Stimulated activated CD4-positive, alpha-beta T cell treated with anti-CD3 and anti-CD28 coated beads, TNF-alpha, amount 100 ng/mL, for 4 hours (primary cell): ENCODE measurements at places on chromosomes 4 and X.

- DNase-seq, result no peak
These were observed 42.0 kb upstream of the MXRA5 start for GRCh38 chrX:3388457-3388856.

DNA sequence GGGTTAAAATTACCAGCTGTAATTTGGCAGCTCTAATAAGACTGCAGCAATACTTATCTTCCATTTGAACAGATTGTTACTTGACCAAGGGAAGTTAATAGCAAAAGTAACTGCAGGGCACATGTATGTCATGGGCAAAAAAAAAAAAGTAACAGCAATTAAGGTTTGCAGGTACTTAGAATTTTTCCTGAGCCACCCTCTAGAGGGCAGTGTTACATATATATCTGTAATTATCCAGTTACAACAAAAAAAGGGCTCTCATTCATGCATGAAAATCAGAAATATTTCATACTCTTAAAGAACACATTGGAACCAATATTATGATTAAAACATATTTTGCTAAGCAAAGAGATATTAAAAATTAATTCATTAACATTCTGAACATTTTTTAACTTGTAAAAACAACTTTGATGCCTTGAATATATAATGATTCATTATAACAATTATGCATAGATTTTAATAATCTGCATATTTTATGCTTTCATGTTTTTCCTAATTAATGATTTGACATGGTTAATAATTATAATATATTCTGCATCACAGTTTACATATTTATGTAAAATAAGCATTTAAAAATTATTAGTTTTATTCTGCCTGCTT lies 25.1 kb downstream of the XIAP start:
- no peak for DNase-seq

GRCh38 chrX:134971926-134972325 lies 18.9 kb upstream of the SMIM10 start:
- no peak for DNase-seq

DNA sequence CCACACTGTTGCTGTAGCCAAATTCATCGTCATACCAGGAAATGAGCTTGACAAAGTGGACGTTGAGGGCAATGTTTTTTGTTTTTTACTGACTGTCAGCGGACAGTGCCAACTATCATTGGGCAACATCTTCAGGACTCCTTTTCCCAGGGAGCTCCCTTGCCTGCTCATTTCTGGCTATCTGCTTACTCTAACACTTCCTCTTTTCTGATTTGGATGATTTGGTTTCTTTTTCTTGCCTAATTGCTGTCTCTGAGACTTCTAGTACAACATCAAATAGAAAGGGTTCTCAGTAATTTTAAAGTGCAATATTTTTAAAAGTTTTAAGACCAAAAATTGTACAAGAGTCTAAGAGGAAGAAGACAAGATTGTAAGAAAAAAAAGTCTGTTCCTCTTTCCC lies 92.0 kb upstream of the KLHL4 start:
- no peak for DNase-seq

GRCh38 chr4:150849016-150849415 lies 166.1 kb downstream of the LRBA start:
- DNase-seq, result no peak

DNA sequence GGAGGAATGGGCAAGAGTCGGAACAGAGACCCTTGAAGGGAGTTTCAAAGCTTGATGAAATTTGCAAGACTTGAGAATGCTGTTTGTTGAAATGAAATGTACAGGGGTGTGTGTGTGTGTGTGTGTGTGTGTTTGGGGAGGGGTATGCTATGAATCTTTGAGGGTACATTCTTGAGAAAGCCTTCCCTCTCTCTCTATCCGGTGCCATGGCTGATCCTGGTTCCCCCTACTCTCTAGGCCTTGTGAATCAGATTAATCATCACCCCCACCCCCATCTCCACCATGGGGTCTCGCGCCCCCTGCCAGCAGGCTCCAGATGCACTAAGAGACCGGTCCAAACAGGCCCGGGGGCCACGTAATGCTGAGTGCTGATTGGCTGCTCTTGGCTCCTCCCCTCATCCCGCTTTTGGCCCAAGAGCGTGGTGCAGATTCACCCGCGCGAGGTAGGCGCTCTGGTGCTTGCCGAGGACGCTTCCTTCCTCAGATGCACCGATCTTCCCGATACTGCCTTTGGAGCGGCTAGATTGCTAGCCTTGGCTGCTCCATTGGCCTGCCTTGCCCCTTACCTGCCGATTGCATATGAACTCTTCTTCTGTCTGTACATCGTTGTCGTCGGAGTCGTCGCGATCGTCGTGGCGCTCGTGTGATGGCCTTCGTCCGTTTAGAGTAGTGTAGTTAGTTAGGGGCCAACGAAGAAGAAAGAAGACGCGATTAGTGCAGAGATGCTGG lies at the start of gene HTR2C:
Gene HTR2C, plus strand, starts transcription at position 441 of the 729 bp plus-strand sequence. CDS start 142,851 bp downstream, outside the sequence.
- no peak for DNase-seq

- DNase-seq, result no peak
These were observed 37.8 kb downstream of the ACSL1 start for GRCh38 chr4:184787766-184788503.

DNA sequence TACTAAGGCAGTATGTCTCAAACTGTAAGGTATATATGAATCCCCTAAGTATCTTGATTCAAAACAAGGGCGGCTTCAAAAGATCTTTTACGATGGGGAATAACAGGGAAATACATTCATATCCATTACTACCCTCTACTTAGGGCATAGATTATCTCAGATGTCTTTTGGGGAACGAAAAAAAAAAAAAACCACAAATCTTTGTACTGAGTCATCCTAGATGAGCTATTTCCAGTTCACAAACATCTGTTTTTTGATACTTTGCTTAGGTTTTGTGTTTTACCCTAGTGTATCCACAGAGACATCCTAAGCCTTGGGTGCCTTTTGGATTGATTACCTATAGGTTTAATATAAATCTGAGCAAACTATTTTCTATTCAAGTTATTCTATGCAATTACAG lies 457.2 kb downstream of the NLGN4X start:
- DNase-seq, result no peak

DNA sequence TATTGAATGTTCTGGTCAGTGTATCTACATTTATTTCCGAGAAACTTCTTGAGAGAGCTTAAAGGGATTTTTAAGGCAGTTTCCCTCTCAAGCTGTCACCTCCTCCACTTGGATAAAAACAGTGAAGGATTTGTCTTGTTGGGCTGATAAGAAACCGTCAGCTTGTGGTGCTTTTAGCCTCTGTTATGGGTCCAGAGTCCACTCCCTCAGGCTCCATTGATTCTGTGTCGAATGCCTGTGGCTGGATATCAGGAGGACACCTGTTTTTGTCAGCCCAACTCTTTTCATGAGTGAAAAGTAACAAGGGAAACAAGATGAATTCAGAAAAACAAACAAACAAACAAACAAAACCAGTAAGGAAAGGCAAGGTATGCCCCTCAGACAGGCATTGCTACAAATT lies 12.4 kb downstream of the CLCN4 start:
- DNase-seq, result no peak

DNA sequence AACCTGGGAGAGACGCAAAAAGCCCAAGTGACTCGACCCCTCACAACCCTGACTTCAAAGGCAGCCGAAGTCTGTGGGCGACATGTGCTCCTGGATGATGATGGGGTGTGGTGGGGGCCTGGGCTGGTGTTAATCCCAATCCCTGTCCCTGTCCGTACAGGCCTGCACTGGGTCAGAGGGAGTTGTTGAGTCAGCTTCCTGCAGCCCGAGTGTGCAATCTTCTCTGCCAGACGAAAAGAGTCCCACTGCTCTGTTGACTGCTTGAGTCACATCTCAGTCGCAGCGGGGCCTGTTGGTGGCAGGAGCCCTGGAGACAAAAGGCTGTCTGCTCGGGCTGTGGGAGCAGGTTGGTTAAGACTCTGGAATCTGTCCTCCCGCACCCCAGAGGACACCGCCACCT lies 10.3 kb downstream of the FAM3A start:
- DNase-seq, result no peak

DNA sequence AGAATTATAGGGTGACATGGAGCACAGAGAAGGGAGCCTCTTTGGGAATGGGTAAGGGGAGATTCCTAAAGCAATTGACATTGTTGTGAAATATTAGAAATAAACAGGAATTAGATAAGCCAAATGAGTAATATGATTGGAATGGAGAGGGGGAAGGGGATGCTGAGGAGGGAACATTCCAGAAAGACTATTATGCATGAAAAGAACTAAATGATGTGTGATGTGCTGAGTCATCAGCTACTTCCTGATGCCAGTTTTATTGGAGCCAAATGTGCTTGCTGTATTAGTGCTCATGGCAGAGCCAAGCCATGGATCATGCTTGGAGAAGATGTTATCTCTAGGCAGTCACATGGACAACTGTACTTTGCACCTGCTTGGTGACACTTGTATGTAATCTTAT lies 189.0 kb upstream of the HCCS start:
- no peak for DNase-seq

- DNase-seq, result no peak
These were observed 105.6 kb downstream of the C4orf51 start for GRCh38 chr4:145785391-145786008.

DNA sequence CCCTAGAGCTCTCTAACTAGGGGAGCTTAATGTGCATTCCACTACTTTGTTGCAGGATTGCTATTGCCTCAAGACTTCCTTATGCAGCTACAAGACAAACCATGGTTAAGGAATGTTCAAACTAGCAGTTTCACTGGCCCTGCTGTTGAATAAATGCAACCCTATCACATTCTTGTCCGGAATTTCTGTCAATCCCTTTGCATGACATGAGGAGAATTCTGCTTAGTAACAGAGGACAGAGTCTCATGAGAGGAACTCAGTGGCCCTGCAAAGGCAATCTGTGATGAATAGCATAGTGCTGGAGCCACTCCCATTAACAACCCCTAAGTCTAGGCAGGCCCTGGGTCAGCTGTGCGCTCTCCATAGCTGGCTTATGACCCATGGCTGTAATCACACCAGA lies 30.7 kb upstream of the SGMS2 start:
- DNase-seq, result no peak

GRCh38 chr4:152937336-152938236 lies 1.5 kb downstream of the FHDC1 start:
- DNase-seq, result no peak

- DNase-seq, result no peak
These were observed 109.7 kb downstream of the ZNF827 start for GRCh38 chr4:145828802-145829485.

GRCh38 chrX:115689931-115690330 lies 129.0 kb downstream of the PLS3 start:
- no peak for DNase-seq

- DNase-seq, result no peak
These were observed 204.2 kb upstream of the IL15 start for GRCh38 chr4:141432000-141432712.
